ENCODE measurements at places on chromosomes 1 and 21.

- no peak for DNase-seq
Measured at GRCh38 chr21:20419772-20420171, 578.4 kb upstream of the NCAM2 start.

GRCh38 chr1:167821969-167822685 lies 91.8 kb downstream of the ADCY10 start:
- no peak for DNase-seq

DNA sequence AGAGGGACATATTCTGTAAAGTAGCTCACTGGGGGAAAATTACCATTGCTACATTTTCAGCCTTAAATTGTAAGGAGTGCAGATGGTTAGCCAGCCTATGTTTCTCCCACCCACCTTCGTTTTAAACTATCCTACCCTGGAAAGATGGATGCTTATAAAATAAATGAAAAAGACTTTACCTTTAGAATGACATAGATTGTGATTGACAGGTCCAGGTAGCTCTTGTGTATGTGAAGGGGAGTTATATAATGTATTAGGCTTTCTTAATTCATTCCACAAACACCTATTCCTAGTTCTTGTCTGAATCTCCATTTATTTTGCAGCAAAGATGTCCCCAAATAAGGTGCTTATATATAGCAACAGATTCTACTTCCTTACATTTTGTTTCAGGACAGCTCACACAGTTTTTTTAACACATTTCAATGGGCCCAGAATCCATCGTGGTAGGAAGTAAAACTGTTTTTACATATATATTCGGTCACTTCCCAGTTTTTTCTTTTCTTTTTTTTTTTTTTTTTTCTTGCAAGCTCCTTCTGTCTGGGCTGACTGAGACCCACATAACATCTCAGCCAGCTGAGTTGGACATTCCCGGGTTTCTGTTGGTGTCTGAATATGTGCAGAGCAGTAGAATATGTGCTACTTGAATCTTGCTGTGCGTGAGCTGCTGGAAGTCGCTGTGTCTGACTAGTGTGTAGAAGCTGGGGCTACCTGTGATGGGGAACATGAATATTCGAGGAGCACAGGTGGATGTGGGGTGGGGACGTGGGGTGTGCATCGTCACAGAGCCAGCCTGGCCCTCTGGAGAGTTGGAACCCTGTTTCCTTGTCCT lies 27.8 kb downstream of the UCK2 start:
- DNase-seq, result no peak

DNA sequence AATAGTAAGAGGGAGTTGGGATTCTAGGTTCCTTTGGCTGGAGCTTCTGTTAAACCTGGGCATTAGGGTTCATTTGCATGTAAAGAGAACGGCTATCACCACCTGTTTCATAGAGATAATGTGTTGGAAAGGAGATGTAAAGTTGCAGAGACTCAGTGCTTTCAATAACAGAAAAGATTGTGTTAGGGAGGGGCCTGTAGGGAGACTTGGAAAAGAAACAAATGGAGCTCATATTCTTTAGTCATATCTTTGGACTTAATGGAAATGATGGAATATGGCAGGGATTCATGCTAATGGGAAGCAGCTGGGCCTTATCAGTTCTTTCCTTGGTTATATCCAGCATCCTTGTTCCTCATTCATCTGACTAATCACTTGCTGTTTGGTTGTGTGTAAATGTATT lies 144.9 kb downstream of the CD247 start:
- DNase-seq, result no peak

GRCh38 chr1:186435336-186435735 lies 25.6 kb downstream of the PDC start:
- no peak for DNase-seq

DNA sequence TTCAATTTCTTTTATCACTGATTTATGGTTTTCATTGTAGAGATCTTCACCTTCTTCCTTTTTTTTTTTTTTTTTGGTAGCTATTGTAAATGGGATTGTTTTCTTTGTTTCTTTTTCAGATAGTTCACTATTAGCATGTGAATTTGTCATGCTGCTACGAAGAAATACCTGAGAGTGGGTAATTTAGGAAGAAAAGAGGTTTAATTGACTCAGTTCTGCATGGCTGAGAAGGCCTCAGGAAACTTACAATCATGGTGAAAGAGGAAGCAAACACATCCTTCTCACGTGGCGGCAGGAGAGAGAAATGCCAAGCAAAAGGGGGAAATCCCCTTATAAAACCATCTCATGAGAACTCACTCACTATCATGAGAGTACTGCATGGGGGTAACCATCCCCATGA lies 66.4 kb downstream of the DAB1 start:
- no peak for DNase-seq

DNA sequence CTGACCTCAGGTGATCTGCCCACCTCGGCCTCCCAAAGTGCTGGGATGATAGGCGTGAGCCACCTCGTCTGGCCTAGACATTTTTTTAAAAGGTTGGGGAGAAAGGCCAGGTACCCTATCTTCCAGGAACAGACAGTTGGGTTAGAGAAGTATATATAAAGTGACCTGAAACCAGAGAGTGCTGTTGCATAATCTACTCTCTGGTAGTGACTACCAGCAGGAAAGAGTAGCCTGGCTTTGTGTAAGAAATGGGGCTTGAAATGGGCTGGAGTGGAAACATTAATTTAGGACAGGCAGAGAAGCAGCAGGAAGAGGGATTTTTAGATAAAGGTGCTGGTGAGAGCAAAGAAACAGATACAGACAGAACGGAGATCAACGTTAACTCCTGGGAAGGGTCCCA lies 125.8 kb upstream of the HOOK1 start:
- no peak for DNase-seq

GRCh38 chr1:206971029-206971655 lies 882 bp upstream of the FCAMR start:
- DNase-seq, result no peak

GRCh38 chr1:39540504-39541031 lies 36.0 kb downstream of the PABPC4 start:
- no peak for DNase-seq

GRCh38 chr1:172657586-172657985 lies 1.3 kb upstream of the FASLG start:
- DNase-seq, result no peak

DNA sequence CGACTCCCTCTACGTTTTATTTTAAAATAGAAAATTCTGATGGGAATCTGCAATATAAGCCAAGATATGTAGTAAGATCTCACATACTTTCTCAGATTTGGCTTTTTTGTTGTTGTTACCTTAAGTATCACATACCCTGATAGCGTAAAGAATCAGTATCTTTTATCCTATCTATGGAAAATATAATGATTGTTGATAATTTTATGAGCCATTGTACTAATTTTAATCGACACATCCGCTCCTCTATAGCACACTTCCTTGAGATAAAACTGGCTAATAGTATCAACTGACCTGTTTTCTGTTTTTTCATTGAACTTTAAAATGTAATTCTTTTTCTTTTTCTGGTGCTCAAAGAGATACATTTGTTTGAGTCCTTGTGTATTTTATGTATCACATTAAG lies 118.7 kb downstream of the NFIA start:
- no peak for DNase-seq

DNA sequence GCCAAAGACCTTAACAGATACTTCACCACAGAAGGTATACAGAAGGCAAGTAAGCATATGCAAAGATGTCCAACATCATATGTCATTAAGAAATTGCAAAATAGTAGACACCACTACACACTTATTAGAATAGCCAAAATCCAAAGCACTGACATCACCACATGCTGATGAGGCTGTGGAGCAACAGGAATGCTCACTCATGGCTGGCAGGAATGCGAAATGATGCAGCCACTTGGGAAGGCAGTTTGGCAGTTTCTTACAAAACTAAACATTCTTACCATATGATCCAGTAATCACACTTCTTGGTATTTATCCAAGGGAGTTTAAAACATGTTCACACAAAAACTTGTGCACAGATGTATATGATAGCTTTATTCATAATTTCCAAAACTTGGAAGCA lies 261.2 kb upstream of the AJAP1 start:
- no peak for DNase-seq

DNA sequence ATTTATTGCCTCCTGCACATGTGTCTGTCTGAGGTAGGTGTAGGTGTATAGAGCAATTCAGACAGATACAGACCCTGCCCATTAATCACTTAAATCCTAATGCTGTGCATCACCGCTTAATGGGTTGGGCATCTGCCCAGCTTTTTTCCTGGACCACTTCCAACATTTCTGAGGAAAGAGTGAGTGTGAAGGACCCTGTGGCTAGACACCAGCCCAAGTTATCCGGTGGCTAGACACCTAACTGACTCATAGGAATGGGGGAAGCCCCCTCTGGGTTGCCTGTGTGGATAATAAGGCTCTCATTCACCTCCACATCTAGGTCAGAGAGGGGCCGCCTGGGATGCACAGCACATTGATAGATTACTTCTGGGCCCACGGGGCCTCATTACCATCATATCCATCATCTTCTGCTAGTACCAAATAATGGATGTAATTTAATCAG lies 121.1 kb upstream of the RAVER2 start:
- no peak for DNase-seq

- DNase-seq, result no peak
Measured at GRCh38 chr1:55262822-55263221, 47.7 kb upstream of the USP24 start.

GRCh38 chr1:178796013-178796412 lies 71.0 kb downstream of the RALGPS2 start:
- no peak for DNase-seq

- no peak for DNase-seq
Measured at GRCh38 chr1:176164014-176164678, 42.9 kb downstream of the COP1 start.

GRCh38 chr1:157732755-157733154 lies 32.2 kb upstream of the FCRL3 start:
- no peak for DNase-seq

- no peak for DNase-seq
Measured at GRCh38 chr1:21823206-21823979, 11.3 kb downstream of the LDLRAD2 start.

GRCh38 chr21:45051580-45052434 lies 22.6 kb upstream of the ADARB1 start:
- DNase-seq, result no peak

DNA sequence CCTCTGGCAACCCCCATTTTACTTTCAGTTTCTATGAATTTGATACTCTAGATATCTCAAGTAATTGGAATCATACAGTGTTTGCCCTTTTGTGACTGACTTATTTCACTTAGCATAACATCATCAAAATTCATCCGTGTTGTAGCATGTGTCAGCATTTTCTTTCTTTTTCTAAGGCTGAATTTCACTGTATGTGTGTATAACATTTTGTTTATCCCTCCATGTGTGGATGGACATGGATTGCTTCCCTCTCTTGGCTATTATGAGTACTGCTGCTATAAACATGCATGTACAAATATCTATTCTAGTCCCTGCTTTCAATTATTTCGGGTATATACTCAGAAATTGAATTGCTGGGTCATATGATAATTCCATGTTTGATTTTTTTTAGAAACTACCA lies 97.3 kb downstream of the MAP3K21 start:
- no peak for DNase-seq

DNA sequence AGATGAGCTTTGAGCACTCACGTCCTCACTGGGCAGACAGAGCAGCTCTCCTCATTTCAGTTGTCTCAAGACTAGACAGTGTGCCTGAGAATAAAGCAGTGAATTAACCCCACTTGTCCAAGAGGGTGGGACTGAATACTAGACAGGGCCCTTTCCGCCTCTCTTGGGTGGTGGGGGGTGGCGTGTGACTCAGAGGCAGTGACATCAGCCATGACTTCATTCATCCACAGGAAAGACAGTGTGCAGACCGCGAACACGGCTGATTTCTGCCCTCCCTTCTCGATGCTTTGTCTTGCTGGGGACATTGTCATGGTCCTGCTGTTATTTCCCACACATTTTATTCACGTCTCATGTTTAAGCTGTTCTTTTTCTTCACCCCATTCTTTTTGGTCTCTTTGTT lies 64.9 kb downstream of the FGGY start:
- DNase-seq, result no peak

DNA sequence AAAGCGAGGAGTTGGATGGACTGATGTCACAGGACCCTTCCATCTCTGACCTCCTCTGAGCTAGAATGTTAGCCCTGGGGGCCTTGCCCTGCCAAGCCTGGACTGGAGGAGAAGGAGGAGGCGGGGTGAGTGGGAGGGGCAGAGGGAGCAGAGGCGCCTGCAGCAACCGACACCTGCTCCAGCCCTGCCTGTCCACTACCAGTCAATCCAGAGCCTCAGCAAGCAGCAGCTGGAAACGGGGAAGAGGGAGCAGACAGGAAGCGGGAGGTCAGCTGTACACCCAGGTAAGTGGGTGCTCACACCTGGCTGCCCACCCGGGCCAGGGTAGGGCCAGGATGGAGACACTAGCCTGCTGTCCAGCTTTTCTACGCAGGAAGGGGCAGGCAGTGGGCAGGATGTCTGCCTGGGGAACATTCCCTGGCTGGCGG lies at the start of gene IGFN1:
Gene IGFN1, plus strand, starts transcription at position 201 of the 428 bp plus-strand sequence. CDS start 2,470 bp downstream, outside the sequence.
- no peak for DNase-seq

DNA sequence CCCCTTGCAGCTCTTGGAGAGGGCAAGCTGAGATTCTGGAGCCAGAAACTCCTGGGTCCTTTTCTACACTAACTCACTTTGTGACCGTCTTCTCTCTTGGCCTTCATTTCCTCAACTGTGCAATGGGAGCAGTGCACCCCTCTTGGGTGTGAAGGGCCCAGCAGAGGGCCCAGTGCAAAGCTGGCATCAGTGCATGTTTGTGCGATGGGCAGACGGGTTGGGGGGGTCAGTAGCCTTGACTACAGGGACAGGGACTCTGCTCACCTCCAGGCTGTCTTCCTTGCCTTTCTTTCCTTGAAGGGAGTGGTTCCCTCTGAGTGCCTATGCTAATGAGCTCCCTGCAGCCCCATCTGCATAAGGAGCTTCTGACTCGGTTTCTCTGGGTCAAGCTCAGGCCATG lies 51.0 kb downstream of the EDN2 start:
- DNase-seq, result no peak

DNA sequence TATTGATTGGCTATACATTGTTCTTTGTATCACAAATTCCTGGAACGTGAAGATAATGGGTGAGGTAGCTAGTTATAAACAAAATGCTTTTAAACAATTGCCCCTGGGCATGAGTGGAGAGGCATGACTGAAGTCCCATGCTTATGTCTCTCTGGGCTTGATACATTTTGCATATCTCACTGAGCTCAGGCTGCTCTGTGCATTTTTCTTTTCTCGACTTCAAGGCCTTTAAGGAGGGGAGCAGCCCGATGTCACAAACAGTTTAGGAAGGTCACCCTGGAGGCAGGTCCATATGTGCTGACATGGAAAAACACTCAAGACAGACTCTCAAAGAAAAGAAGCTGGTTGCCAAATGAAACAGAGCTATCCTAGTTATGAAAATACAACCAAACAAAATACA lies 80.1 kb upstream of the PUM1 start:
- no peak for DNase-seq

- no peak for DNase-seq
Measured at GRCh38 chr1:75616436-75617433, 5.8 kb upstream of the SLC44A5 start.

DNA sequence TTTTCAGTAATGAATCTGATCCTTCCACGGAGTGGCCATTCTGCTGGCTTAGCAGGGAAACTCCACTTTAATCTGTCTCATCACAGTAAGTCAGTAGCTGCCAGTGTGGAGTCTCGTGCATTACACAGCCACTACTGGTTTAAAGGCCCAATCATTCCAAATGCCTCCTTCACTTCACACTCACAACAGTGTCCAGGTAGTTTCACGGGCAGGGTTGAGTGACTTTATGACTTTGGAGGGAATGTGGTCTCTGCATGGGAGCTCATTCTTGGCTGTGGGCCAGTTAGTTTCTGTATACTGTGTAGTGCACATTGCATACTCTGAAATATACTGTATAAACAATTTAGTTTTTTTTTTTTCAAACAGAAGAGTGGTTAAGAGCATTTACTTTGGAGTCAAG lies 34.6 kb upstream of the C1orf87 start:
- peak; percentile 12 for DNase-seq

GRCh38 chr1:36154765-36155407 lies 1.1 kb upstream of the MAP7D1 start:
- no peak for DNase-seq
